Daoy (cell line): ENCODE measurements at places on chromosomes 1 and 21. TPM values are rescaled to one million over a fixed set of nuclear protein-coding genes. Genes with fewer than 3 reads are reported as not detected.
A peak's percentile ranks its signal among the peaks of the same experiment; 100 is the strongest.

DNA sequence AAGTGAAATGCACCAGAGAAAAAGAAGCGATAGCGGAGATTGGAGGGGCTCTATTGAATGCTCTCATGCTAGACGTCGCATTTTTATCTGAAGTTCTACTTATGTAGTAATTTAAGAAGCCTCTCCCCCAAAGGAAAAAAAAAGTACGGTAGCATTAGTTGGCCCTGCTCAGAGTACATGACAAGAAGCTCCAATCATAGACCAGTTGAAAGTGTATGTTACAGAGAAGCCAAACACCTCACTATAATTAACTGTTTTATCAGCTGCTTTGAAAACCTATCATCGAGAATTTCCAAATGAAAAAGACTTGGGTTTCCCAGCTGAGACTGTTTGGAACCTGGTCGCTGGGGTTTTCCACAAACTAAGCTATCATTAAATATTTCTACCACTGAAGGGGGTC, 19.6 kb upstream of the OVAAL start:
- DNase-seq: no peak

GRCh38 chr1:13916530-13916929, 216.5 kb downstream of the PRDM2 start:
- no peak for DNase-seq

- no peak for DNase-seq
Measured at GRCh38 chr1:62429581-62429980, 7.3 kb upstream of the USP1 start.

The DENND2C gene
- 2.0 and 3.2 TPM in 2 replicates for total RNA-seq

DNA sequence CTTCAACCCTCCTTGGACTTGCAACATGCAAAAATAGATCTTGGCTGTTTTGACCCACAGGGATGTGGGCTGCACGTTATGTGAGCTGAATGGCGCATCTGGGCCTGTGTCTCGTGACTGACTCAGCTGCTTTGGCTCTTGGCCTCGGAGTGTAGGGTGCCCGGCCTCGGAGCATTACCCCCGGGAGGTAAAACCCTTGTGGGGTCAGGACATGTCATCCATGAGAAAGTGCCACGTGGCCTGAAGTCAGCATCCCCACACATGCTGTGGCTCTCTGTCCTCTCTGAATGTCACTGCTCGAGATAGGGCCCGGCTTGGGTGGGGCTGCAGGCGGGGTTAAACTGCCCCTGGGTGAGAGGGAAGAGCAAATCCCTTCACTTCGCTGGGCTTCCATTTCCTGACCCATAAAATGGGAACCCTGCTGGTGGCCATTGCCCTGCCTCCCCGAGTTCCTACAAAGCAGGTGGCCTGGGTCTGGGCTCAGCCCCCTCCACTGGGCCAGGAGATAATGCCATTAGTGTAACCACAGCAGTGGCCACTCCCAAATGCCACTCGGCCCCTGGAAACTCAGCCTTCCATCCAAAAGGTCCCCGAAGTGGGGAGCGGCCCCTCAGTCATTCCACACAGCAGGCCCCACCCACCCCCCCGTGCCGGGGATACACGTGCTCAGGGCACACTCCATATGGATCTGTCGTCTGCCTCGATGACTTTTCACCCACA, 22.8 kb upstream of the TSPEAR start:
- DNase-seq: peak; percentile 39

GRCh38 chr1:77671836-77672235, 10.6 kb downstream of the ZZZ3 start:
- peak; percentile 14 for DNase-seq

The NFASC gene
- total RNA-seq: 4.8 and 5.8 TPM in 2 replicates

The CD247 gene
- total RNA-seq: 0.63 and 1.5 TPM in 2 replicates

GRCh38 chr1:14910984-14911721, 242.4 kb upstream of the TMEM51 start:
- DNase-seq: peak; percentile 31

DNA sequence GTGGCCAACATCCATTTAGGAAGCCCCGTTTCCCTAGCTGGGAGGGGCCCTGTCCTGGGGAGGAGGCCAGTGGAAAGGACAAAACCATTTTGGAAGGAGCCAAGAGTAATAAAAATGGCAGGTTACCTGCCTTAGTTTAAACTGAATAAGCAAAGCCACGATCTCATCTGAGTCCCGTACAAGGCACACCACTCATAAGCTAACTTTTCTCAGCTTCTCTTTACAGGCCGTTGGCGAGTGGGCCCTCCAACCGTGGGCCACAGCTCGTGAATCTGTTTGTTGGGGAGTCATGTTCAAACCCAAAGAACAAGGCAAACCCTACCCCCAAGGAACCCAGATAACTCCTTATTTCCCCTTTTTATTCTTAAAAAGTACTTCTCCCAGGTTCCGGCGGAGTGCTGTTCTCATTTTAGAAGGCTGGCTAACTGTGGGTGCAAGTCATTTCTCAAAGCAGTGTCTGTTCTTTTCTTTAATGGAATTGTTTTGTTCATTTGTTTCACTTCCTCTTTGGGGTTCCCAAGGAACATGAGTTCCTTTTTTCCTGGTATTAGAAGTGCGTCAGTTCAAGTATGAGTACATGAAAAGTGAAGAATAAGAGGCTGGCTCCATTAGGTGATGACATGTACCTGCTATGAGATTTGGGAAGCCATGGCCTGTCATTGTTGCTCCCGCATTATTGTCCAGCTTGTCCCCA, 89.0 kb downstream of the PSMG1 start:
- DNase-seq: no peak

DNA sequence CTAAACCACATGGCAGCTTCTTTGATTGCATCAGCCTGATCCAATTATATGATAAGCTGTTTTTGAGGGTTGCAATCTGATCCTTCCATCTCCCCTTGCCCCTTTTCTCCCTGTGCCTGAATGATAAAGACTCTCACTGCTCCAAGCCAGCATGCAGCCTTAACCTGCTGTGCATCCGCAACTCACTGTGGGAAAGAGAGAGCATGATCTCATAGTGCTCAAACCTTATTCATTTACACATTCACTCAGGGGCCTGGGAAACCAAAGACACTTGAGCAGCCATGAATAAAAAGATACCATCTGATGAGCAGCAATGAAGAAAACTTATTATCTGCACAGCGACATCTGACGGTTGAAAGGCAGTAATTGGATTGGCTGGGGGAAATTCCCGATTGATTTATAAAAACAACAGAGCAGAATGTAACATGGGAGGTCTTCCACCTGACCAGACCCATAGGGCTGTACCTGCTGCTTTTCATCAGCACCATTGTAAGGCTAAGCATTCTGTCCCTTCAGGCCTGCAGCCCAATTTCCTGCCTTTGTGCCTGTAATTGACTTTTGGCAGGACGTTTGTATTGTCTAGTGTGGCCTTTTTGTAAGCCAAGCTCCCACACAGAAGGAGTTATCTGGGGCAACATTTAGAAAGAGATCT, 62.5 kb downstream of the KIAA0040 start:
- peak; percentile 19 for DNase-seq

DNA sequence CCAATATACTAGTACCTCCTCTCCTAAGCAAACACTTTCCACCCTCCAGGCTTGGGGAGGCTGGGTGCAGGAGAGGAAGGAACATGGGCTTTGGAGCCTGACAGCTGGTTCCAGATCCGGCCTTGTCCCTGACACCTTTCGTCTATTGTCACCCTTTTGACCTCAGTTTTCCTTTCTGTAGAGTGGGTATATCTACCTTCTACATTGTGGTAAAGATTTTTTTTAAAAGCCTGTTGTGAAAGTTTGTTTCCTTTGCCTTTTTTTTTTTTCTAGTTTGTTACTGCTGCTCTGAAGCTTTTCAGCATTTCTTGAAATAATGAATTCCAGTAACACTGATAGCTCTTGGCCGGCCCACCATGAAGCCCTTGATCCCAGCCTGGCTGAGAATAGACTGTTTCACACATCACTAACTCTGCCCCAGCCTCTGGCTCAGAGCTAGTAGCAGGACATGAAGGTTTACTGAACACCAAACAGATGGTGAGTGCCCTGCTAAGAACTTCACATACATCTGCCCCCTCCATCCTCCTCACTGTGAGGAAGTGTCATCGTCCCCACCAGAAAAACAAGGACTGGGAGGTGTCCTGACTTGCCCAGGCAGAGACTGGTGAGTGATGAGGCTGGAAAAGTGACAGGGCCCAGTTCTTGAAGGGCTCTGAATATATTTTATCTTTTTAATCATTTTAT, 33.0 kb upstream of the ID3 start:
- no peak for DNase-seq

- DNase-seq: peak; percentile 84
Measured at GRCh38 chr1:246724016-246724730, at the start of gene SCCPDH. Gene SCCPDH (plus strand): TSS chr1:246724409. CDS start chr1:246724423, 14 bp downstream.

DNA sequence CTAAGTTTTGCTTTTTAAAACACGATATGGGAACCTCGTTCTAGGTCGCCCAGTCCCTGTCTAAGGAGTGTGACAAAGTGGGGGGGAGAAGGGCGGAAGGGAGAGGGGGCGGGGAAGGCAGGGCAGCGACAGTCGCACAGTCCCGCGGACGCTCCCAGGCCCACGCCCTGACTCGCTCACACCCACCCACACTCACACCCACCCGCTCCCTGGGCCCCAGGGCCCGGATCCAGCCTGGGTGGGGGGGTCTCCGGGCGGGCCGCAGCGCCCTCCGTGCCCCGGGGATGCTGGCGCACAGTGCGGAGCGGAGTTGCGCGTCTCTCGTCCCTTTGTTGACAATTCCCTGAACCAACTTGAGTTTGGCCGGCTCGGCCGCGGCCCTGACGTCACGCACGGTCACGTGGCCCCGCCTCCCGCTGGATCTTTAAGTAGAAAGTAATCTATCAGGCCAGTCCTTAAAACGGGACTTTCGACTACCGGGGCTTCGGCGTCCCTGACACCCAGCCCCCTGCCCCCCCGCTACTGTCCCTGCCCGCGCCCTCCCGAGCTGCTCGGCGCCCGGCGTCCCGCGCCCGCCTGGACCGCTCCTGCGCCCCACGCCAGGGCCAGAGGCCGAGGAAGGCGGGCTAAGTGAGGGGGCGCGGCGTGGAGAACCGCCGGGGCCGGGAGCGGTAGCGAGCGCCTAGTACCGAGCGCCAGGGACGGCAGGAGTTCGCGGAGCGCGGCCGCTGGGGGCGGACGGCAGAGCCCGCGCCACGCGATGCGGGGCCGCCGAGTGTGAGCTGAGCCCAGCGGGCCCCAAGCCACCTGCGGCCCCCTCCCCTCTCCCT, at the start of gene FOXD3:
Gene FOXD3, plus strand, starts transcription at position 454 of the 830 bp plus-strand sequence. CDS start 492 bp downstream, outside the sequence.
- peak; percentile 84 for DNase-seq

DNA sequence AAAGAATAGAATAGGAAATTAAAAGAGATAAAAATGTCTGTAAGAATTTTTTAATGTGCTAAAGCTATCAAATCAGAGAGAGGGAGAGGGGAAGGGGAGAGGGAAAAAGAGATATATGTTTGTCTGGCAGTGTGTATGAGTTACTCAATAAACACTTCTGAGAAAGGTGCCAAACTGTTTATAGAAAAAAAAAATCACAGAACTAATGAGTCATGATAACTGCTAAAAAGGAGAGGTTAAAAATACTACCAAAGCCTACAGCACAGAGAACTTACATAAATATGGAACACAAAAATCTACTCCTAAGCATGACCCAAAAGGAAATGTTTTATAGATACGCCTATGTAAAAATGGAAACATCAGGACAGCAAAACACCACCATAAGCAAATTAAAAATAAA, 45.4 kb downstream of the SELENOF start:
- DNase-seq: no peak

GRCh38 chr1:205484985-205485967, 19.2 kb upstream of the CDK18 start:
- peak; percentile 80 for DNase-seq

GRCh38 chr1:231729544-231729943, 103.0 kb downstream of the DISC1 start:
- no peak for DNase-seq

The SHISAL2A gene
- 0.17 TPM in 1 of 2 replicates, not detected in the other for total RNA-seq

The LRRC38 gene
- not detected in 2 replicates for total RNA-seq

- DNase-seq: no peak
Measured at GRCh38 chr1:218068241-218068640, 216.9 kb upstream of the RRP15 start.

- DNase-seq: no peak
Measured at GRCh38 chr1:190147616-190148015, 330.0 kb downstream of the BRINP3 start.

- DNase-seq: peak; percentile 40
Measured at GRCh38 chr1:99004861-99005442, at the start of gene PLPPR5. Gene PLPPR5 (minus strand): TSS chr1:99004861. CDS start chr1:99004671, 190 bp downstream.

DNA sequence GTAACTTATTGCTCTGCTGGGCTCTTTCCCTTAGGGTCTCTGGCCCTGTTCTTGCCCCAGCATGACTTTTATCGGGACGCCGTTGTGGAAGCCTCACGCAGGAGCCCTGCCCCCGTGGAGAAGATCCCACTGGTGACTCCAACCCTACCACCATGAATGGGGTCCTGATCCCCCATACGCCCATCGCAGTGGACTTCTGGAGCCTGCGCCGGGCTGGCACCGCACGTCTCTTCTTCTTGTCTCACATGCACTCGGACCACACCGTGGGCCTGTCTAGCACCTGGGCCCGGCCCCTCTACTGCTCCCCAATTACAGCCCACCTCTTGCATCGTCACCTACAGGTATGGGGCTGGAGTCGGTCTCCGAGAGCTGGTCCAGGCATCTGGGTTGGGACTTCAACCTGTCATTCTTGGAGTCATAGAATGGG, 322 bp downstream of the DCLRE1B start:
- DNase-seq: peak; percentile 39

GRCh38 chr21:46498335-46499050, 39.8 kb downstream of the DIP2A start:
- DNase-seq: peak; percentile 19

DNA sequence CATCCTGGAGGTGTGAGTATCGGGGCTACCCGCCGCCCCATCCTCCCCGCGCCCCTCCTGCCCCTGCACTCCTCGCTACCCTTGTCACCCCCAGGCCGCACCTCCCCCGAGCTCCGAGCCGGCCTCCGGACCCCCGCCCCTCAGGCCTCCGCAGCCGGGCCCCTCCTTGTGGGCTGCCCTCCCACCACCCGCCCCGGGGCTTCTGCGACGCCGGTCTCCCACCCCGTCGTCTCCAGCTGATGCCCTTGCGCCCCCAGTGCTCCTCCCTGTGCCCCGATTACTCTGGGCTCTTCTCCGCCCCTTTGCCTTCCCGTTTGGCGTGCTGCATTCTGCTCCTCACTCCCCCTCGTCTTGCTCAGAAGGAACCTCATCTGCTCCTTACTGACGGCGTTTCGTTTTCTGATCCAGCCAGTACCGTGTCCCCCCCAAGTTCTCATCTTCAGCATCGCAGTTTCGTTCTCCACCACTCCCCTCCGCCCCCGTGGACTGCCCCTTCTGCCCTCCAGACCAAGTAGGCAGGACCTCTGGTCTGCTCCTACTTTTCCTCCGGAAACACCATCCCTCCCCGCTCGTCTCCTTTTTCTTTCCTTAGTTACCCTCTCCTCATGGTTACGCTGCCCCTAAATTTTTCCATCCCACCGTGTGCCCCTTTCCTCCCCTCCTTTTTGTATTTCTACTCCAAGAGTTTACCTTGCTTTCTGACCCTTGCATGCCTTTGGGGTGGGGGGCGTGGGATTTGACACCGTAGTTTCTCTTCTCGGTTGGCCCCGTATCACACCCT, 841 bp downstream of the SNX27 start:
- DNase-seq: peak; percentile 52

The NGF gene
- 0.45 and 0.51 TPM in 2 replicates for total RNA-seq

The GBP2 gene
- total RNA-seq: 19.1 and 24.8 TPM in 2 replicates

DNA sequence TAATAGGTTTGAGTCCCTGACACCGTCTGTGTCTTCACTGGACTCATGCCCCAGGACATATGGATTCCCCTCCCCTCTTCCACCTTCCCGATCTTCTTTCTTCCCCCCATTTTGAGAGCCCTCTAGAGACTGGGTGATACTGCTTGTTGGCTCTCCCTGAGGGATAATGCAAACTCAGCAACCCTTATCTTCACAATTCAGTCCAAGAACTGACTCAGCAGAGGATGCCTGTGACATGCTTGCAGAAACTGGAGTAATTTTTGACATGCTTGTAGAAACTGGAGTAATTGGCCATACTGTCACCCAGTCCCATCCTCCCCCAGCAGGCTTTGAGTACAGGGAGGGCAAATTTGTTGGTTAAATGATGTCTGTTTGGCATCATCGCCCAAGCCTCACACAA, 127.6 kb upstream of the CTTNBP2NL start:
- no peak for DNase-seq
